ENCODE measurements at places on chromosomes 13 and 19.

DNA sequence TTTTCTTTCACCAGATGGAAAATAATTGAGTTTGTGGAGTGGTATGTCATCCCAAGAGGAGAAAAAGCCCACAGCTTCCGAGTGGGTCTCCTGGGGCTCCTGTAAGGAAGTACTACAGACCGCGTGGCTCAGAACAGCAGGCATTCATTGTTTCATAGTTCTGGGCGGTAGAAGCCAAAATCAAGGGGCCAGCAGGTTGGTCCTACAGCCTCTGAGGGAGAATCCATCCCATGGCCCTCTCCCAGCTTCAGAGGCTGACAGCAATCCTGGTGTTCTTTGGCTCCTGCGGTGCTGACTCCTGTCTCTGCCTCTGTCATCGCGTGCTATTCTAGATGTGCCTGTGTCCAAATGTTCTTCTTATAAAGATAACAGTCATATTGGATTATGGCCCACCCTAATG, 362.6 kb downstream of the FGF14 start:
- DNase-seq: no peak

DNA sequence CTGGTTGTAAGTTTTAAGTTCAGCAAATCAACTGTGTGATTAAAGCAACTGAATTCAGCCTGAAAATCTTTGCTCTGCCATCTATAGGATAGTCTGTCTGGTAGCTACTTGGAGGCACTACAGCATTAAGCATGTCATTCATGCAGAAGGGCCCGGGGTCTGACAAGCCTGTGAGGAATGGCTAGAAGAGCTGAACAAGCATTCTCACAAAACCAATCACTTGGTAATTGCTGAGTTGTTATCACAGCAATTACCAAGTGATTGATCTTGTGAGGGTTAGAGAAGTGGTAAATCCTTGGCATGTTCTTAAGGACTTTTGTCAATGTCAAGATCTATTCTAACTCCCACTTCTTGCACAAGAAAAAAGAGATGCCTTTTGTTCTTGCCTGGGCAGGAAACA, 356.1 kb downstream of the FGF14 start:
- no peak for DNase-seq

GRCh38 chr13:84263354-84264069, 381.2 kb upstream of the SLITRK1 start:
- DNase-seq: no peak

DNA sequence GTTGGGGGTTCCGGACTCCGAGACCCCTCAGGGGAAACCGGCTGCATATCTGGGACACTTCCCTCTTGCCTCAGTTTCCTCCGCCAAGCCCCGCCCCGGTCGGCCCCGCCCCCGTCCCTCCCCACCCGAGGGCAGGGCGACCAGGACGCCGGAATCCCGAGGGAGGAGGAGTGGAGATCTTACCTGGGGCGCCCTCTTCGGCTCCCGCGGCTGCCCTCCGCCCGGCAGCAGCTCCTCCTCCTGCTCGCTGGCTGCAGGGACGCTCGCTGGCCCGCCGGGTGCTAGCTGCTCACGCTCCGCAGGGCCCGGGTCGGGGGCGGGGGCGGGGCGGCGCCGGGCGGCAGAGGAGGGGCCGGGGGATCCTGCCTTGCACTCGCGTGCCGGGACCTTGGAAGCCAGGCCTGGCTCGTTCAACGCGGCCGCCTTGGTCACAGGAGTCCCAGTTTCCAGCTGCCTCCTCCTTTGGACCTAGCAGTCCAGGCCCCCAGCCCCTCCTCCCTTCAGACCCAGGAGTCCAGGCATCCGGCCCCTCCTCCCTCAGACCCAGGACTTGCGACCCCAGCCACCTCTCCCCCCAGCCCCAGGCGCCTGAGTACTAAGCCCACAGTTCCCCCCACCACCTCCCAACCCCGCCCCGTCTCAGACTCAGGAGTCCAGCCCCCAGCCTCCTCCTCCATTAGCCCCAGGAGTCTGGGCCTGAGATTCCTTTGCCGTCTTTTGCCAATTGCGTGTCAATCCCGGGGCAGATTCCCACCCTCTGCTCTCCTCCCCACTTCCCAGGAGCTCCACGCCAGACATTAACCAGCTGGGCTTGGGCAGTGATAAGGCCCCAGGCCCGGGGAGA, at the start of gene NTF4:
NTF4 (minus strand) TSS at position 51 of the 844 bp plus-strand sequence. CDS start 2,821 bp downstream, outside the sequence.
- DNase-seq: no peak

GRCh38 chr19:6218491-6219146, 61.2 kb downstream of the MLLT1 start:
- peak; percentile 48 for DNase-seq

- no peak for DNase-seq
Measured at GRCh38 chr19:7004313-7004931, 16.8 kb downstream of the MBD3L2B start.

DNA sequence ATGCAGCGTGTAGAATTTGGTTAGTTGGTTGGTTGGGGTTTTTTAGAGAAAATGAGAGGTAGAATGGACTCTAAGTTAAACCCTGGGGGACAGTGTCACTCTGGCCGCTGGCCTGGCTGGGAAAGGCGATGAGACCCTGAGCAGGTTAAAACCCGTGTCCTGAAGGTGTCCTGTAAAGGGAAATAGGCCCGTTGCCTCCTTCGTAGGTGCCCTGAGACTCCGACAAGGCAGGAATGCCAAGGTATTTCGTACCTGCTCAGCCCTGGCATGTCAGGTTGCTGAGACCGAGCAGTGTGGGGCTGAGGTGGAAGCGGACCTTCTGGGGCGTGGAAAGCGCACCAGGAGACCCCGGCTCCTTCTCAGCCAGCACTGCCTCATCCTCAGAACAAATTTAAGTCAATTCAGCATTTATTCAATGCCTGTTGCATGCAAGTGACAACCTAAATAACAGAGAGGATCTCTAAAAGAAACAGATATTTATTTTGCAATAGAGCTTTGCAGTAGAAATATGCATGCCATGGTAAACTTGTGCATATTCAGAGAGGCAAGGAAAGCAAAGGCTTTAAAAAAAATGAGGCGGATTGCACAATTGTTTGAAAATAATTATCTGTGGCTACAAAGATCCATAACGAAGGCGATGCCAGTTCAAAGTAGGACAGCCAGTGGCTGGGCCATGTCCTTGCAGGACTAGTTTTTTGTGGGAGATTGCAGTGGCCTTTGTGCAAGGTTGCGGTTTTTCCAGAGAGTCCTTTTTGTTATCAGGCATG, 1.4 kb upstream of the RAB20 start:
- DNase-seq: no peak

DNA sequence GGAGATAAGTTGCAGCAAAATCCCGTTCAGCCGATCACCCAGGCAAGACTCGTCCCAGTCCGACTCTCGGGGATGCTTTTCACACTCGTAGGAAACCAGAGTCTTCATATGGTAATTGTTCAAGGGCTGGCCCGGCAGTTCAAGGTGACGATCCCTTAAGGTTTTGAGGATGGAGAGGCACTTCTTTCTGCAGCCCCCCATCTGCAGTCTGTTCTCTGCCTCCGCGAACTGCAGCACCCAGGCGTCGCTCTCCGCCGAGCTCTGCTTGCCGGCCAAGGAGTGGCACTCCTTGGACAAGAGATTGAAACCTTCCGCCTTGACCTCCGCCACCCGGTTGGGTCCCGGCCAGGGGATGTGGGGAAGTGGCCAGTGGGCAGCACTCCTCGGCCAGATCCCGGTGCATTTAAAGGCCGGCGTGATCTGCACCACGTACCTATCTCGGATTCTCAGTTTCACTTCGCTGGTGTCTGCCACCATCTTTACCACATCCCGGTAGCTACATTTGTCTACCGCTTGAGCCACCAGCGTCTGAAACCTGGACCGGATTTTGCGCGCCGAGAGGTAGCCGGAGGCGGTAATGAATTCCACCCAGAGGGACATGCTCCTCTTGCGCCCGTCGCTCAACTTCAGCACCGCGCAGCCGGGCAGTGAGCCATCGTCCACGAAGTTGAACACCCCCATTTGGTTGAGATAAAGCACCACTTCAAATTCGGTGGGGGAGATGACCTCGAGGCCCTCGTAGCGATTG, 1.1 kb downstream of the MAB21L1 start:
- DNase-seq: no peak

- DNase-seq: no peak
Measured at GRCh38 chr19:18651300-18651699, 14.5 kb downstream of the KLHL26 start.

- DNase-seq: no peak
Measured at GRCh38 chr19:56690670-56691069, 19.1 kb upstream of the ZNF835 start.

Data from GM12864 (cell line).